ENCODE measurements at places on chromosomes 16 and 17. TPM values are rescaled to one million over a fixed set of nuclear protein-coding genes. Genes with fewer than 3 reads are reported as not detected.

- DNase-seq, result no peak
Measured at GRCh38 chr17:19457830-19458271, 46.8 kb downstream of the RNF112 start.

C1QL1 gene
- total RNA-seq, result 6.1 TPM

DNA sequence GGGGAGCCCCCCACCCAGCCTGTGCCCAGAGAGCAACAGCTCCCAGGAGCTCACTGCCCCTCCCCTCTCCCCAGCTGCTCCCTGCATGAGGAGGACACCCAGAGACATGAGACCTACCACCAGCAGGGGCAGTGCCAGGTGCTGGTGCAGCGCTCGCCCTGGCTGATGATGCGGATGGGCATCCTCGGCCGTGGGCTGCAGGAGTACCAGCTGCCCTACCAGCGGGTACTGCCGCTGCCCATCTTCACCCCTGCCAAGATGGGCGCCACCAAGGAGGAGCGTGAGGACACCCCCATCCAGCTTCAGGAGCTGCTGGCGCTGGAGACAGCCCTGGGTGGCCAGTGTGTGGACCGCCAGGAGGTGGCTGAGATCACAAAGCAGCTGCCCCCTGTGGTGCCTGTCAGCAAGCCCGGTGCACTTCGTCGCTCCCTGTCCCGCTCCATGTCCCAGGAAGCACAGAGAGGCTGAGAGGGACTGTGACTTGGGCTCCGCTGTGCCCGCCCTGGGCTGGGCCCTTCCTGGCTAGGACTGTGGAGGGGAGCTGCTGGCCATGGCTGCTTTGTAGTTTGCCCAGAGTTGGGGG, 584 bp downstream of the TCAP start:
- peak; percentile 46 for DNase-seq

GRCh38 chr17:74219576-74220133, 6.3 kb downstream of the TTYH2 start:
- no peak for DNase-seq

G6PC1 gene
- not detected for total RNA-seq

DNA sequence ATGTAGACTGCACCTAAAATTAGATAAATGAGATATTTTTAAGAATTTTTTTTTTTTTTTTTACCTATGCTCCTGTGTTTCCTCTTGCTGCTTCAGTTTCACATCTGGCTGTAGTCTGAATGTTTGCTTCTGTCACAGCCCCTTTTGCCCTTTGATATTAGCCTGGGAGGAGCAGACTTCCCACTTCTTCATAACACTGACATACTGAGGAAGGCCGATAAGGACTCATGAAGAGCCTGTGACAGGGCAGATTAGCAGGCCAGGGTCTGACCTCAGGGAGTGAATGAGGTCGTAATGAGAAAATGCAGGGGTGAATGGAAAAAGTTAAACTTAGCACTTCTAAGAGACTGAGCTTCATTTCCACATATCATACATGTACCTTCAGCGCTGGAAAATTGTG, at the start of gene SLFN14:
TSS of gene SLFN14 (minus strand) at position 117 of the 400 bp plus-strand sequence. CDS start 2,757 bp downstream, outside the sequence.
- no peak for DNase-seq

DNA sequence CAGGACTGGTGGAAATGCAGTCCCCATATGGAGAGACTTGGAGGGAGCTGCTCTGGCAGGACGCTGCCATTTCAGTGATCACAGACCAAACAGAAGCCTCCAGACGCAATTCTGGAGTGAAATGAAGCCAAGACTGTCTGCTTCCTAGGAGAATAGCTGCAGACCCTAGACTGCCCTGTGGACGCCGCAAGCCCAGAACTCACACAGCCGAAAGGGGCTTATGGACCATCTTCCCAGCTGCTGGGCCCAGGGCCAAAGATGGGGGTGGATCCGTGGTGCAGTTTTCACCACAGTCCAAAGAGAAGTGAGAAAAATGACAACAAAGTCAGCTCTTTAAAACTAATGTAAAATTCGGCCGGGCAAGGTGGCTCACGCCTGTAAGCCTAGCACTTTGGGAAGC, 165.7 kb downstream of the CBLN1 start:
- DNase-seq, result no peak

DNA sequence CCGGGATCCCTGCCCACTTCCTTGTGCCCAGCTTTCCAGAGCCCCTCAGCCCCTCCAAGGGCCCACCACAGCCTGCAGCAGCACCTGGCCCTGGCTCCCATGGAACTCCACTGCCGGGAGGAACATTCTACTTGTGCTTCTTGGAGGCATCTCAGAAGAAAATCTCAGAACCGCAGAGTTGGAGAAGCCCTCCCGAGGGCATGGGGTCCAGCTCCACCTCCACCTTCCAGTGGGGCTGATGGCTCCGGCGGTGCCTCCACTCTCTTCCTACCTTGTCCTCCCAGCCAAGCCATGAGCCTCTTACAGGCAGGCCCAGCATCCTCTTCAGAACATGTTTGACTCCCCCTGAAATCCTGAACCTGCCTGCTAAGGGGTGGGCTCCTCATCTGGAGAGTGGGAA, 79.4 kb upstream of the ZNF469 start:
- DNase-seq, result no peak

RNF43 gene
- not detected for total RNA-seq

DPEP1 gene
- not detected for total RNA-seq
